ENCODE measurements at places on chromosomes 2 and 18. TPM values are rescaled to one million over a fixed set of nuclear protein-coding genes. Genes with fewer than 3 reads are reported as not detected.

The CNDP1 gene
- not detected for total RNA-seq

The MROH2A gene
- 0.23 TPM for total RNA-seq

The KIF5C gene
- total RNA-seq, result 0.28 TPM

The VAPA gene
- total RNA-seq, result 154 TPM

The REG1B gene
- total RNA-seq, result not detected

The OR6B2 gene
- not detected for total RNA-seq

The GAREM1 gene
- total RNA-seq, result 5.6 TPM

The CKAP2L gene
- total RNA-seq, result 13.9 TPM

The MRO gene
- 0.26 TPM for total RNA-seq

The TUBB8B gene
- not detected for total RNA-seq

The RNF144A gene
- 8.9 TPM for total RNA-seq

The TMEM169 gene
- 0.37 TPM for total RNA-seq

The SPATA3 gene
- not detected for total RNA-seq

The HRH4 gene
- total RNA-seq, result not detected

The TCF7L1 gene
- total RNA-seq, result 11.5 TPM

The MAP2 gene
- total RNA-seq, result 1.5 TPM

The SERPINB3 gene
- total RNA-seq, result 0.06 TPM

The CYS1 gene
- 1.7 TPM for total RNA-seq

The CSRNP3 gene
- not detected for total RNA-seq

The LYG1 gene
- total RNA-seq, result 1.7 TPM
